Fibroblast of skin of back (primary cell): ENCODE measurements at places on chromosomes 7 and 10.

- peak; percentile 66 for DNase-seq
Measured at GRCh38 chr10:51786684-51787035, 87.3 kb upstream of the CSTF2T start.

- no peak for DNase-seq
Measured at GRCh38 chr10:34895977-34896376, 80.9 kb upstream of the PARD3 start.

DNA sequence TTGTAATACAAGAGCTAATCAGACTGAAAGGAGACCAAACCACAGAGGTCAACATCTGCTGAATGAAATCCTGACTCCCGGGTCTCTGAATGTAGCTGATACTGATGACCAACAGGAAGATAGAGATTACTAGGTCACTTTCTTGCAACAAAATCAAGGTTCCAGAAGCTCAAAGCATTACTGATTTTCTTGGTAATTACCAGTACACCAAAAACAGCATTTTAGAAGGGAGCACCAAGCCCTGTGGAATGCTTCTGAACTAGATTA, 177.7 kb downstream of the SLC25A13 start:
- no peak for DNase-seq

- no peak for DNase-seq
Measured at GRCh38 chr7:81687062-81687461, 82.8 kb downstream of the HGF start.

DNA sequence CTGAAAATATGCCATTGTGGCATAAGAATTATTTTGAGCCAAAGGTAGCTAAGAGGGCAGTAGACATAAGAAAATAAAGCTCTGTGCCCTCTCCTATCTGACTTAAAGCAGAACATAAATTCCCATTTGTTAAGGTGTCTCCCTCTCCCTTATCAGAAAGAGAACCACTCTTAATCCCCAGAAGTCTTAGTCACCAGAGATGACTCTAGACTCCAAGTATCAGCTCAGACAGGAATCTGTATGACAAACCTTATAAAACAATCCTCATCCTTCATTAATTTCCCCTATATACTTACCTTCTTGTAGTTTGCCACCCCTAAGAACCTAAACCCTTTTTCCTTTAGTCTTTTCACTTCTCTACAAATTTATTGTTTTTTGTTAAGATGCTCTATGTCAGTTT, 21.8 kb upstream of the PIP4K2A start:
- peak; percentile 37 for DNase-seq

- DNase-seq = peak; percentile 59
Measured at GRCh38 chr7:13946181-13946580, 43.3 kb downstream of the ETV1 start.

- no peak for DNase-seq
Measured at GRCh38 chr10:118925404-118926071, 104.0 kb upstream of the NANOS1 start.

GRCh38 chr10:69217119-69217754, 2.9 kb upstream of the HKDC1 start:
- peak; percentile 90 for DNase-seq

- no peak for DNase-seq
Measured at GRCh38 chr7:147413557-147413870, 1177.1 kb upstream of the C7orf33 start.

DNA sequence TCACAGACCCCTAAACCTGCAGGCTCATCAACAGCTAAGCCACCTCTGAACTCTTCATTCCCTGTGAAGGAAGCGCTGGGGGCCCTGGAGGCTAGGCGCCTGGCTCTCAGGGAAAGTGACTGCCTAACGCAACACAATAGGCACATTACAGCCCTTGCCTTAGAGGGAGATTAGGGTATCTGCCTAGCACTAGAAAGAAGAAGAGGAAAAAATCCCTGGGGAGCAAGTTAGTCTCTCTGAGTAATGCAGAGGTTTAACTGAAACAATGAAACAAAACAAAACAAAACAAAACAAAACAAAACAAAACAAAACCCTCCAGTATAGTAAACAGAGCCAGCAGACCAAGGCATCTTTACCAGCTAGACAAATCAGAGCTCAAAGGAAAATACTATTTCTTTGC, 2.6 kb downstream of the ZNF777 start:
- peak; percentile 7 for DNase-seq

DNA sequence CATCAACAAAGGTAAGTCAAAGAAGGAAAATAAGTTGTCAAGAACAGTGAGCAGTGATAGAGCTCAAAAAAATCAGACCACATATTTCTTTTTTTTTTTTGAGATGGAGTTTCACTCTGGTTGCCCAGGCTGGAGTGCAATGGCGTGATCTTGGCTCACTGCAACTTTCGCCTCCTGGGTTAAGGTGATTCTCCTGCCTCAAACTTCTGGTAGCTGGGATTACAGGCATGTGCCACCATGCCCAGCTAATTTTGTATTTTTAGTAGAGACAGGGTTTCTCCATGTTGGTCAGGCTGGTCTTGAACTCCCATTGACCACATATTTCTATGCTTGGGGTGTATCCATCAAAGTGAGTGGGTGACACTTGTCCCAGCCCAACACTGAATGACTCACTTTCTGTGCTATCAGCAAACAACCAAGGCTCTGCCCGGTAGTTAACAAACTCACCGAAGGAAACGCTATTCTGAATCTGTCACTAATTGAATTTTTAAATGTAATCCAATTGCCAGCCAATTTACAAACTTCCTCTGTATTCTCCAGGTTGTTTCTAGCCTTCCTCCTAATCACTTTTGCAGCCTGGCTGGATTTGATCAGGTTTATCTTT, 19.6 kb upstream of the SMNDC1 start:
- no peak for DNase-seq

DNA sequence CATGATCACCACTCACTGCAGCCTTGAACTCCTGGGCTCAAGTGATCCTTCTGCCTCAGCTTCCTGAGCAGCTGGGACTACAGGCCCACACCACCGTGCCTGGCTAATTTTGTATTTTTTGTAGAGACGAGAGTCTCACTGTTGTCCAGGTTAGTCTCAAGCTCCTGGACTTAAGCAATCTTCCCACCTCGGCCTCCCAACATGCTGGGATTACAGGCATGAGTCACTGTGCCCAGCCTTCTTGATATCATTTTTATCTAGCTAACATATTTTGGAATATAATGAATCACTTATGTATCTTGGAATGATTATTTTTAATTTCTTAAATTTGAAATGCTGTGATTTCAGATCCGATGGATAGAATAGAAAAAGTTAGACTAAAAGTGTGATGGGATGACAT, 18.4 kb downstream of the ARL4A start:
- DNase-seq = no peak

- DNase-seq = no peak
Measured at GRCh38 chr10:33323721-33324120, 10.7 kb downstream of the NRP1 start.

DNA sequence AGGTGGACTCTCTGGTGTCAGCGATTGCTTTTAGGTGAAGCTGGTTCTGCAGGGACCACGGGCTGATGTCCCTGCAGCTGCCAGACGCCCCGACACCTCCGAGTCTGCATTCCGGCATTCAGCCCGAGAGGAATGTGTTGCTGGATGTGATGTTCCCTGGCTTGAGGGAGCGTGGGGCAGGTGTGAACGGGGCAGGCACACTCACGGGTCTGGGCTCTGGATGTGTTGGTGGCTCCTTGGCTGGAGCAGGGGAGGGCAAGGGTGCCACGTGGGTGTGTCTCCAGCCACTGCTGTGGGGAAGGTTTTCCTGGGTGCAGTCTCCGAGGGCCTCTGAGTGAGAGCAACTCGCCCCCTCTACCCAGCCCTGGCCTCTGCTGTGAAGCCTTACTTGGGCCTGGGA, 140.5 kb downstream of the CAMK1D start:
- no peak for DNase-seq

DNA sequence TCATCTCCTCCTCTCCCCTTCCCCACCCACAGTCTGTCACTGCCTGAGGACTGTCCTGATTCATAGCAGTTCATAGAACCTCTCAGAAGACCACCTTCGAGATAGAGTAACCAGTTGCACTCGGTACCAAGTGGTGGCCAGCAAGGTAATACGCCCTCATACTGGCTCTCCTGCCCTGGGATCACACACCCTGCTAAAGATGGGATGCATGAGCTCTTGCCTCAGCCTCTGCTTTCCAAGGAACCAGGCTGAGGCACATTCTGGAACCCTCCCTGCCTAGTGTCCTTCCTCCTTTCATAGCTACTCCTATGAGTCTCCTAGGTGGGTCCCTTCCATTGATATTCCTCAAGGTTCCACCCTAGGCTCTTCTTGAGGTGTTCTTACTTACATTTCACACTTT, 15.5 kb downstream of the CFAP43 start:
- no peak for DNase-seq

DNA sequence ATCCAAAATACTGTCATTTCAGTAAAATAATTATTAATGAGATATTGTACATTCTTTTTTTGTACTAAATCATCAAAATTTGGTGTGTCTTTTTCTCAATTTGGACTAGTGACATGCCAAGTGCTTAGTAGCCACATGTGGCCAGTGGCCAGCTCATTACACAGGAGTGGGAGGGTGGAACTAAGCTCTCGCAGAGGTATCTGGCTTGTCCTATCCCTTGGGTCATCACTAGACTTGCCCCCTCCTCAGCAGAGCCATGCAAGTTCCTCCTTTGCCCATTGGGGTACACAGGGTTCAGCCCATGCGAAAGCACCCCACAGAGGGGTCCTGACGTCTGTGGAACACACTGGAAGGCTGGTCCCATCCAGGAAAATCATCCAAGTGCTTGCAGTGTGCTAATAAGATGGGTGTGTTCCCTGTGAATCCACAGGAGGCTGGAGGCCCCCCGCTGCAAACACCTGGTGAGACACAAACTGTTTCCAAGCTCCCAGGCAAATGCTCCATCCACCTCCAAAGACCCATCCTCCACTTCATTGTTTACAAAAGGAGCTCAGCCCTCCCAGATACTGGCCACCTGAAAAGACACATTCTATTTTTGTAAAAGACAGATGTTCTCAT, 1.3 kb downstream of the ARHGAP22 start:
- DNase-seq = no peak

DNA sequence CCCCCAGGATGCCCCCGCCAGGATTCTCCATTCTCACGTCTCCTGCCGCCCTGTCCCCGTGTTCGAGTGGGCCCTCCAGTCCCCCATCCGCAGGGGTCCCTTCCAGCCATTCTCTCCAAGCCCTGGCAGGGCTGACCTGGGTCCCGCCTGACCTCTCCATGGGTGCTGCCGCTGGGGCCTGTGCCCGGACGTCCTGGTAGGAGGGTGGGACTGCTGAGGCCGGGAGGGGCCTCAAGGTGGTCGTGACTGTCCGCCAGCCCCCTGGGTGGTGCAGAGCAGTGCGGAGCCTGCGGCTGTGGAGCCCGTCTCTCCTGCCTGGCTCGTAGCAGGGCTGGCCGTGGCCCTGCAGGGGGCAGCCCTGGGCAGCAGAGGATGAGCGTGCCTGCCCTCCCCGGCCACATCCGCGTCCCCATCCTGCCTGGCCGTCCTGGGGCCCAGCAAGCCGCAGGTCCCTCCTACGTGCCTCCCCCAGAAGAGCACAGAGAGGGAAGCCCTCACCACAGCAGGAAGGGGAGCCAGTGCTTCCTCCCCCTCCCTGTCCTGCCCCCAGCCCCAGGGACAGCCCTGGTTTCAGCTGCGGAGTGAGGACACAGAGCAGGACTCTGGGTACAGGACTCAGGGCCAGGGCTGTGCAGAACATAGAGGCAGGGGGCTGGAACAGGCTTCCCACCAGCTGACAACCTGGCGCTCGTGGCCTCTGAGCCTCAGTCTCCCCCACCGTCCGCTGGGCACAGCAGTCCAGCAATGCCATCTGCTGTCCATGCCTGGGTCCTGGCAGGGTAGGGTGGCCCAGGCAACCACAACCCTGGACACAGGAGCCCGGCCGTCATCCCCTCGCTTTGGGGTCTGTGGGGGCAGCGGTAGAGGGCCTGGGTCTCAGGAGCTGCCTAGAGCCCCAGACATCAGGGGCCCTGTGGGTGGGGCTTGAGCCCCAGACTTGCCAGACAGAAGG, 1.5 kb upstream of the GRIFIN start:
- DNase-seq = peak; percentile 58

DNA sequence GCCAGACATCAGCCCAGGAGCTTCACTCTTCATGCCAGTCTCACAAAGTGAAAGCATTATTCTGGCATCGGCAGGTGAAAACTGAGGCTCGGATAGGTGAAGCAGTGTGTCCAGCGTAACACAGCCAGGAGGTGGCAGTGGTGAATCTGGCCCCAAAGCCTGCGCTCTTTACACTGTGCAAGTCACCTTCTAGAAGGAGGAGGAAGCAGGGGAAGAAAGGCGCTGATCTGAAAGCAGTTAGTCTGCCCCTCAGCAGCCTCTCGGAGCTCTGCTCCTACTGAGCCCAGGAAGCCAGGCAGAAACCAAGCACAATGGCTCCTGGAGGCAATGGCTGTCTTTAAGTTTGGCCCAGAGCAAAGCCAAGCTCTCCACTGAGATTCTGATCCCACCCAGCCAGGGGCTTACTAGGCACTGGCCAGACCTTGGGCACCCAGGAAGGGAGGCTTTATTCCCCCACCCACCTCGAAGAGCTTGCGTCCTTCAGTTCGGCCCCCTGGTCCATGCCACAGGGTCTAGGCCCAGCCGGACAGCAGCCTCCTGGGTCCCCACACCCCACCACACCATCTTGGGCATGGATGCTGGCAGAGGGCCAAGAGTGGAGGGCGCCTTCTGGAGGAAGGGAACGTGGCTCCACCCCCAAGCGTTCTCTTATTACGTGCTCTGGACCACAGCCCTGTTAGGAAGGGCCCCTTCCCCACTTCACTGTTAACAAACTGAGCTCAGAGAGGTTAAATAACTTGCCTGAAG, 104.5 kb downstream of the GRID1 start:
- no peak for DNase-seq

DNA sequence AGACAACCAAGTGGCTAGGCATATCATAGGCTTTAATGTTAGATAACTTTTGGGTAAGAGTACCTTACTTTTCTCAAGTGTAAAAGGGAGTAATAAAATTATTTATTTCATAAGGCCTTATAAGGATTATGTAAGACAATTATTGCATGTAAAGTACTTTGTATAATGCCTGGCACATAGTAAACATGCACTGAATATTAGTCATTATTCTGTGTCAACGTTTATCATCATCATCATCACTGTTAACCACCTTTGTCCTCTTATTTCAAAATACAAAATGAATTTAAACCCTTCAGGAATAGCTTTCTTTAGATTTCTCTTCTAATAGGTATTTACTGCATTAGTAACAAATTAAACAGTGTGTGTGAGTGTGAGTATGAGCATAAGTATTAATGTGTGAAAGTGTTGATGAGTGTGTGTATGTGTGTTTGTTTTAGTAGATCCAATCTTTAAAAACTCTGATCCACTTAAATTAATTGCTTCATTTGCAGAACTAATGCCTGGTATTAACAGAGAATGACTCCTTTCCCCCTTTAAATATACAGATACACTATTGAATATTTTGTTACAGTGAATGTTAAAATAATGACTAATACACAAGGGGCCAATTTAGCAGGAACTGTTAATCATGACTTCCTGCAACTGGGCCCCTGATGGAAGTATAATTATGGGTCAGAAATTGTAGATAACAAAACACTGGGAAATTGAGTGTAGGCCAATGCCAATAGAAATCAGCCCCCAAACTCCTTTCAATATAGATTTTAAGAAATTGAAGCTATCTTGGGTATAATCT, 213.3 kb upstream of the FZD8 start:
- no peak for DNase-seq

- no peak for DNase-seq
Measured at GRCh38 chr7:108604307-108605077, 34.8 kb downstream of the DNAJB9 start.
